Stimulated activated CD8-positive, alpha-beta memory T cell treated with anti-CD3 and anti-CD28 coated beads, Interleukin-7, amount 100 ng/mL, for 24 hours (primary cell): ENCODE measurements at places on chromosomes 7 and 10.

DNA sequence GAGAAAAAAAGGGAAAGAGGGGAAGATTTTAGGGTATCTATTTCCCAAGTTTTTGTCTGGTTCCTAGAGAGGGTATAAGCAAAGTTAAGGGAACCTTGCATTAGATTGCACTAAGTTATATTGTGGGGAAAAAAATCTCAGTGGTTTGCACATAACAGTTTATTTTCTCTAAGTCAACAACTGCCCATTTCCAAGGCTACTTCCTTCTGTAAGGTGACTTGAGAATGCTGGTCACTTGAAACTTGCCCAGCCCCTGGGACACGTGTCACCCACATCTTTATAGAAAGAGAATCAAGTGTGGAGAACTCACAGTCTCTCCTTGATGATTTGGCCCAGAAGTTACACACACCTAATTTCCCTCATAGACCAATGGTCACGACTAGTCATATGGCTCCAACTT, 488.6 kb upstream of the PODXL start:
- DNase-seq, result no peak

- no peak for DNase-seq
Measured at GRCh38 chr10:32167450-32167849, 111.2 kb upstream of the KIF5B start.

DNA sequence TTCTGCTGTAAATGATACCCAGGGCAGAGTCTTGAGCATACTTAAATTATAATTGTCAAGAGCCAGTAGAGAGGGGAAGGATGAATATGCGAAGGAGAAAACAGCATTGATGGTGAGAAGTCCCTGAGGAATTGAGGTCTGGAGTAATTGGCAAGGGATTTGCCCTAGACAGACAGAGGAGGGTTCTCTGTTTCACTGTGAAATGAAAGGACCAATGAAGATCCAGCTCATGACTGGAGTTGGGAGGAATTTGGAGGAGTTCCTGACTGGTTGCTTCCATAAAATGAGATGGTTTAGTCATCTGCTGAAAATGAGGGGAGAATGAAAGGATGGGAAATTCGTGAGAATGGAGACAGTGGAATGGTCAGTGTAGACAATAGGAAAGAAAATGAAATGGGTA, 6.8 kb downstream of the PRPF18 start:
- no peak for DNase-seq

DNA sequence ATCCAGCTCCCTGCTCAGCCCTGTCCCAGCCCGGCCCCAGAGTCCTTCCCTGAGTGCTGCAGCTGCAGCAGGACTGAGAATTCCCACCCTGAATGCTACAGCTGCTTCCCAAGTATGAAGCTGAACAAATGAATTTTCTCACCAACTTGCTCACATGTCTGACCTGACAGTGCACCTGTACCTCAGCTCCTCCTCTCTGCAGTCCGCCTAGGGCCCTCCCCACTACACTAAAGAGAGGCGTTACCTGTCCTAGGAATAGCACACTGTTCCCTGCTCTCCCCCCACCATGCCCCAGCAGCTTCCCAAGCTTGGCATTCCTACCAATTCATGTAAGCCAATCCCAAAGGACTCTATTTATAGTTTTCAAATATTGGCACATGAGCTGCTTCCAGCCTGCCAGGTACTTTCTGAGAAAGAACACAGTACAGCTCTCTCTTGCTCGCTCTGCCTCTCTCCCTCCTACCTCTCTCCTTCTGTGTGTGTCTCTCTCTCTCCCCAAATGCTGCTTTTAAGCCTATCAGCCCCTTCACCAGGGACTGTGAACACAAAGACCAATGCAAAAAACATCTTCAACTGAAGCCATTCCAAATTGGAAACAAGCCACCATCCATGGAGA, 400.1 kb downstream of the TNS3 start:
- no peak for DNase-seq

DNA sequence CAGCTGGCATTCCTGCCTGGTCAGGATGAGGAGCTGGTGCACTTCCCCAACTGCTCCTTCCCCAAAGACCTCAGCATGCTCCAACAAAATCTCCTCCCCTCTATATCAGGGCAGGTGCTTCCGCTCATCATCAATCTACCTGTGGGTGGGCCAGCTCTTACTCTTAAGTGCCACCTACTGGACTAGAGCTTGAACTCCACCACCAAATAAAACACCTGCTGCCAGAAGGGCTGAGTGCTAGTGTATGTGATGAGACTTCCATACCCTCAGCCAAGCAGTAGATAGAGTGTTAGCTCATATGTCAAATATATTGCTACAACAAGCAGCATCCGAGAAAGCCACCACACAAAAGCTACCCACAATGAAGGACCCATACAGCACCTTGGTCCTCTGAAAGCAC, 264.3 kb downstream of the RNLS start:
- no peak for DNase-seq

- no peak for DNase-seq
Measured at GRCh38 chr7:34327681-34328080, 330.3 kb upstream of the NPSR1 start.
